Cardiac fibroblast (primary cell): ENCODE measurements at places on chromosomes 11 and 22.

DNA sequence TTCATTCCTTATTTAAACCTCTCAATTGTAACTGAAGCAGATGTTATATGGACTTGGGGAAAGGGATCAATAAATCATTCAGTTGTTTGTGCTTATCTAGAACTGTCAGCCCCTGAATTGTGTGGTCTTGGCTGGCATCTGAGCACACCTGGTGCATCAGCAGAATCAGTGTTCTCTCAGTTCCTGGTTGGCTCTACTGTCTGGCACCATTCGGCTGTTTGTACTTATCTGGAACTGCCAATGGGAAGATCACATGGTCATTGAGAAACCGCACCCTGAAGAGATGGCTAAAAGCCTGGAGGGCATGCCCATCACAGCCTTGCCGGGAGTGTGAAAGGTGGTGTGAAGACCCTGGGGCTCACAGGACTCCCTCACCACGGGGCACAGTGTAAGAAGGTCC, 37.1 kb upstream of the EHF start:
- no peak for DNase-seq

- no peak for DNase-seq
These were observed 25.7 kb upstream of the CCDC188 start for GRCh38 chr22:20176421-20177085.

- no peak for DNase-seq
These were observed 21.6 kb downstream of the RTN4R start for GRCh38 chr22:20246368-20247009.

DNA sequence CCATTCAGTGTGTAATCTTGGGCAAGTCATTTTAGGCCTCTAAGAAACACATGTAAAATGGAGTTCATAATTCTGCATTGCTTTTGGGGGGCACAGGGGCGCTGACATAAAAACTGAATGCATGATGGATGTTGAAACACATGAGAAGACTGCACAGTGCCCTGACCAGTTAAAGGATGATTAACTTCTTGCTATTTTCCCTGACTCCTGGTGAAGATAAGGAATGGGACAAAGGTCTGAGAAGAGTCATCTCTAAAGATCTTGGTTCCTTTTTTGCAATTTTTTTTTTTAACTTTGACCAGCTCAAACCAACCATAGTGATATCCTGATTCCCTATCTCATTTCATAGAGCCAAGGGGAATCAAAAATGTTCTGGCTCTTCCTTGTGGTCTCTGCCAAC, 134.9 kb upstream of the TENM4 start:
- no peak for DNase-seq

- no peak for DNase-seq
These were observed 816 bp upstream of the PHRF1 start for GRCh38 chr11:575313-575995.

DNA sequence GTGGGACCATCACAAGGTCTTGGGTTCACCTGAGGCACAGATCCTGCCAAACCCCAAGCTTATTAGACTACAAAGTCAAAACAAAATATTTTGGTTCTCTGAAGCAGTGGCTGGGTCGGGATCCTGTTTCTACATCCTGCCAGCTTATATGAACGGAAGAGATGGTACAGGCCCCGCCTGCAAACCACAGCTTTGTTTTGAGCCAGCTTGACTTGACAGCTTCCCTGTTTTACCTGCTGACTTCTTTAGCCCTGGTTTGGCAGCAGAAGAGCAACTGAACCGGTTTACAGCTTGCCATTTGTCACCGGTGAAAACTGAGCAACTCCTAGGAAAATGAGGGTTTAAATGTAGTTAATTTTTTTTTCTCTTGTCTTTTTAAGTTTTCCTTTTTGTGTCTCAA, 11.4 kb downstream of the PACS1 start:
- DNase-seq: peak; percentile 40
